Stimulated activated CD8-positive, alpha-beta memory T cell treated with anti-CD3 and anti-CD28 coated beads, Interleukin-4, amount 100 ng/mL, for 48 hours (primary cell): ENCODE measurements at places on chromosomes 4 and X.

DNA sequence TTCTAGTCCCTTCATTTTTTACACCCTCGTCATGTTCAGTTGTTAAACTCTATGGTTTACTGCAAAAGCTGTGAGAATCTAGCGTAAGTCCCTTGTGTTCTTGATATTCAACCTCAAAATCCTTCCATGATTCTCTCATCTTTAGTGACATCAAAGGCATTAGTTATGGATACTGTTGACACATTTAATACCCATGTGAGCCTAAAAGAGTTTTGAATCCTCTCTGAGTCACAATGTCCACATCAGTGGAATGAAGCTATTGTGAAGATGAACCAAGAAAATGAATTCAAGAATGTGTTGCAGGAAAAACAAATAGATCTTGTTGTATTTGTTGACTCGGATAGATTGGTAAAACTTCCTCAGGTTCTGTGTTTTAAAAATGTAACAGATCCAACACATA, 394.7 kb upstream of the ATOH1 start:
- no peak for DNase-seq

GRCh38 chrX:13005661-13006473, 31.0 kb downstream of the TMSB4X start:
- DNase-seq = peak; percentile 39

DNA sequence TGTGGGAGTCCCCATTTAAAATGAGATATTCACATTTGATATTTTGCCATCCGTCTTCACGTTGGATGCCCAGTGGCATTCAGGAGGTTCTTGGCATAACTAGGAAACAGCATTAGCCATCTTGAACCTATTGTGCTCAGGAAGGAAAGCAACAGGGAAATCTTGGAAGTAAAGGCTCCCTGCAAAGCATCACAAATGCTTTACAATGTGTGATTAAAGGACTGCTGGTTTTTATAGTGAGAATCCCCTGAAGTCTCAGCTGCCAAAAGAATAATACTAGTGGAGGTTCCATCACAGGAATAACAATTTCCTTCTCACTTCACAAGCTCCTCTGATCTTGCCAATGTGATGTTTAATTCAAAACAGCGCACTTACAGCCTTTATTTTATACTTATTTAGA, 49.7 kb upstream of the NPNT start:
- no peak for DNase-seq

- DNase-seq = no peak
These were observed 1.1 kb downstream of the SLC9B2 start for GRCh38 chr4:103075435-103075893.

- DNase-seq = no peak
These were observed 128.2 kb downstream of the FRYL start for GRCh38 chr4:48651914-48652313.

GRCh38 chr4:147543034-147543433, 62.1 kb downstream of the EDNRA start:
- DNase-seq = no peak

DNA sequence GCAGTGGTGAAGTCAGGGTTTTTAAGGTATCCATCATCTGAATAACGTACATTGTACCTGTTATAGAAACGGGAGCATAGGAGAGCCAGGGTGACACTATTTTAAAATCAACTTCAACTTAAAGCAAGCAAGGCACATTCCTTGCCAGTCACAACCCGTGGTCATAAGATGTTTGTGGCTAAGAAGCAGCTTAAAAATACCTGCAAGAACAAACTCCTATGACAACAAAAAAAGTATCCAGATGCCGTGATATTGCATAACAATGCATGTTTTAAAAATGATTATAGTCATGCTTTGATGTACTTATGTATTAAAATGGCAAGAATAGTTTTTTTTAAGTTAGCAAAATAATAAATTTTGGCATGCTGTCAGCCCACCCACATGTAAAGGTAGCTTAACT, 16.5 kb upstream of the SYNPO2 start:
- no peak for DNase-seq

DNA sequence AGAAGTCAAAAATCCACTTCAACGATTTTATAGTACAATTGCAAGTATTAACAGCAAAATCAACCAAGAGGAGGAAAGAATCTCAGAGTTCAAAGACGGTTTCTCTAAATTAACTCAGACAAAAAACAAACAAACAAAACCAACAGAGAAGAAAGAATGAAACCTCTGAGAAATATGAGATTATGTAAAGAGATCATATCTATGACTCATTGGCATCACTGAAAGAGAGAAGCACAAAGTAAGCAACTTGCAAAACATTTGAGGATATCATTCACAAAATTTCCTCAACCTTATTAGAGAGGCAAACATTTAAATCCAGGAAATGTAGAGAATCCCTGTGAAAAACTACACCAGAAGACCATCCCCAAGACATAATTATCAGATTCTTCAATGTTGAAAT, 370.4 kb downstream of the INPP4B start:
- DNase-seq = no peak

DNA sequence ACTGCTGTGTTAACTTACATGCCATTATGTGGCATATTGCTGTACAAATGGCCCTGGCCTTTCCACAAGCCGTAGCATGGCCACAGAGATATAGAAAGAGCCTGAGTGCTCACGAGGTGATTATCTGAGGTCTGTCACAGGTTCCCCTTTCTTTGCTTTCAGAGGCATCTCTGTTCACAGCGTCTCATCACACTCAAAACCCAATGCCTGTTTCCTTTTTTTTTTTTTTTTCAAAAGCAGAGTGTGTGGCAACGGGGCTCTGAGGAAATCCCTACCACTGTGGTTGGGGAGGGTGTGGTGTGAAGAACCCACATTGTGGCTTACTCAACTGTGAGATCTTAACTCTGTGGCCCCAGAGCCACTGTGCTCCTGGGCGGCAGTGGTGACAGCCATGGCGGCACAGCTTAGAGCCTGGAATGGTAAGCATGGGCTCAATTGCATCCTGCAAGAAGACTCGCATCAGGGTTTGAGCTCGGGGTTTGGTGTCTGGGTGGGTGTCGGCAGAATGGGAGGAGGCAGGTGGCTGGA, 30.8 kb downstream of the RTL5 start:
- peak; percentile 74 for DNase-seq
